ENCODE measurements at places on chromosomes 1 and 21.

DNA sequence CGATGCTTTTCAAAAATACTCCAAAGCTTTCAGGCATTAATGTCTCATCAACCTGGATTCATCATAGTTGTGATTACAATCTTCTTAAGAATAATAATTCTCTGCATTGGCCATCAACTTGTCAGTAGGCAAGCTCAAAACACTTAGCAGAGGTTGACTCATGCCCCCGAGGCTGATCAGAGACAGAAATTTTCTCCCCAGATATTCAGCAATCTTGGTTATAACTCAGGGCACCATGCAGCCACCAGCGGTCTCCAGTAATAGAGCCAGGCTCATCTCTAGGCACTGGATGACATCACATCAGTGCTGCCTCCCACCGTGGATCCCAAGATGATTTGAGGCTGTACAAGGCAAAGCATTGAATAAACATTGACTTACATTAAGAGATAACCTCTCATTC is 14.3 kb upstream of the IFFO2 start:
- DNase-seq = no peak

DNA sequence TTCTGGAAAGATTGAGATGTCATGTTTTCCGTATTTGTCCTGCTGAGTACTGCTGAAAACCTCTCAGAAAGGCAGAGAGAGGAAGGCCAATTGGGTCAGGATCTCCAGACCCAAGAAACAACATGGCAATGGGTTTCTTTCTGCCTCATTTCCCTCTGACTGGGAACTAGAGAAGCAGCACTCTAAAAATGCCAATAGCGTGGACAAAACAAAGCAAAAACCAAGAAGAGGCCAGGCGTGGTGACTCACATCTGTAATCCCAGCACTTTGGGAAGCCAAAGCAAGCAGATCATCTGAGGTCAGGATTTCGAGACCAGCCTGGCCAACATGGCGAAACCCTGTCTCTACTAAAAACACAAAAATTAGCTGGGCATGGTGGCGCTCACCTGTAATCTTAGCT is 18.3 kb downstream of the TNFRSF9 start:
- no peak for DNase-seq

DNA sequence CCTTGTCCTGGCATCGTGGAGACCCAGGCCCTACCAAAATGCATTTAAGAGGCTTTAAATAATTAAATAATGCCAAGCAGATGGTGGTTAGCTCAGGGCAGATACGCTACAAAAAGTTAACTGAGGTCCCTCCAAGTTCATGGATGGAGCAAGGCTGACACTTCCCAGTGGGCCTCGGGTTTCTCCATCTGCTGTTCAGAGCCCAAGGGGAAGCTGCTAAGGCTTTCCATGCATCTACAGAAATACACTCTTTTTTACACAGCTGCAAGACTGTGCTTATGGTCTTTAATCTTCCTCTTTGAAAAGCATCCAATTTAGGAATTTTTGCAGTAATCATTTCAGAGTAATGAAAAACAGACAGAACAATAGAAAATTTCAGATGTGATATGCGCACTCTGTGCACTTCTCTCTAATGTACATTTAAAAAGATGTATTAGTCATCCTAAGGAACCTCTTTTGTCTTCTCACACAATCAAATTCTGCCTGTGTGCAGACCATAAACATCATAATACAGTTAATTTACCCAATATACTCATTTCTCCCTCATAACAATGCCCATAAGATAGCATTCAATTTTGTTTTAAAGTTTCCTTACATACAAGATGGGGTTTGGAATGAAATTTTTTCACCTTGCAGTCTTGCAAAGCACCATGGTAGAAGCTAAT is 173.2 kb upstream of the ATP1B1 start:
- DNase-seq = no peak

DNA sequence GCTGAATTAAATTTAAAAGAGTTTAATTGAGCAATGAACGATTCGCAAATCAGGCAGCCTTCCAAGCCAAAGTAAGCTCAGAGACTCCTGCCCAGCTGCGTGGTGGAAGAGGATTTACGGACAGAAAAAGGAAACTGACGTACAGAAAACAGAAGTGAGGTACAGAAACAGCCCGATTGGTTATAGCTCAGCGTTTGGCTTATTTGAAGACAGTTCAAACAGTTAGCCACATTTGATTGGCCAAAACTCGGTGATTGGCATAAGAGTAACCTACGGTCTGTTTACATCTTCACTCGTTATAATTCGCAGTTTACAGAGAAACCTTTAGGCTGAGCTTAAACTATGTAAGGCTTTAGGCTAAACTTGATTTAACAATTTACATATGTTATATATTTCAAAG is 46.9 kb downstream of the CR1L start:
- no peak for DNase-seq

Data from omental fat pad (tissue), 4 donors.